ENCODE measurements at places on chromosomes 3 and 15. TPM values are rescaled to one million over a fixed set of nuclear protein-coding genes. Genes with fewer than 3 reads are reported as not detected.

CCR9 gene
- not detected for total RNA-seq

MYH15 gene
- 0.20 TPM for total RNA-seq

SLC2A2 gene
- total RNA-seq = not detected

ARPP19 gene
- 179 TPM for total RNA-seq

MAPK6 gene
- 38.6 TPM for total RNA-seq

TEX9 gene
- 0.77 TPM for total RNA-seq

GJD2 gene
- not detected for total RNA-seq

ZNF609 gene
- 48.9 TPM for total RNA-seq

CHCHD4 gene
- total RNA-seq = 17.8 TPM

FGF7 gene
- total RNA-seq = not detected

CHL1 gene
- total RNA-seq = not detected

FGD5 gene
- total RNA-seq = not detected

ZDHHC23 gene
- total RNA-seq = 4.0 TPM

COL7A1 gene
- 1.1 TPM for total RNA-seq

DNAJC19 gene
- total RNA-seq = 45.0 TPM

CFAP92 gene
- not detected for total RNA-seq

SLC12A1 gene
- total RNA-seq = not detected

GOLGA8H gene
- total RNA-seq = 0.16 TPM

PCCB gene
- total RNA-seq = 24.1 TPM

GPR171 gene
- total RNA-seq = 154 TPM

PAQR5 gene
- total RNA-seq = not detected

CKMT1A gene
- not detected for total RNA-seq

TMPRSS7 gene
- total RNA-seq = not detected

RPUSD3 gene
- 54.1 TPM for total RNA-seq

PAQR9 gene
- not detected for total RNA-seq

TEX55 gene
- total RNA-seq = not detected

GOLGA8J gene
- not detected for total RNA-seq

TLR9 gene
- total RNA-seq = not detected

Measured in T-helper 2 cell treated with Interferon-gamma antibody and Interleukin-4, amounts not matched to agents 100 ng/mL and 5 ng/mL, for 36 hours (primary cell).